ENCODE measurements at places on chromosomes 13 and 19. TPM values are rescaled to one million over a fixed set of nuclear protein-coding genes. Genes with fewer than 3 reads are reported as not detected.

NLRP5 gene
- total RNA-seq: not detected

DNA sequence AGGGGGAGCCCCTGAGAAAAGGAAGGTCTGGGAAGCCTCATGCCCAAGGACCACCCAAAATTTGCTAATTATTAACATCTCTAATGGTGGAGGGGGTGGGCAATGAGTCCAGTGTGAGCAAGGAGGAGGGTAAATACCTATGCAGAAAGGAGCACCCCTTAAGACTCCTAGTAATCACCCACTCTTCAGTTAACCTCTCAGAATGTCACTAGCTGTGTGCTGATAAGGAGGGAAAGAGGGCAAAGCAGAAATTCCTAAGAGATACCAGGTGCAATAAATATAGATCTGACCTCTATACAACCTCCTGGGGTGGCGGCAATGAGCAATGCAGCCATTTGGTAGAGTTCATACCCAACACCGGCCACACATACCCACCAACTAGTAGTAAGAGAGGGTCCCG is 12.7 kb upstream of the DPY19L3 start:
- DNase-seq: no peak

- DNase-seq: no peak
These were observed 19.1 kb downstream of the KLF12 start for GRCh38 chr13:74115133-74115532.

GRCh38 chr19:13611596-13611995 is 105.3 kb upstream of the CACNA1A start:
- DNase-seq: no peak

RNF17 gene
- not detected for total RNA-seq

DNA sequence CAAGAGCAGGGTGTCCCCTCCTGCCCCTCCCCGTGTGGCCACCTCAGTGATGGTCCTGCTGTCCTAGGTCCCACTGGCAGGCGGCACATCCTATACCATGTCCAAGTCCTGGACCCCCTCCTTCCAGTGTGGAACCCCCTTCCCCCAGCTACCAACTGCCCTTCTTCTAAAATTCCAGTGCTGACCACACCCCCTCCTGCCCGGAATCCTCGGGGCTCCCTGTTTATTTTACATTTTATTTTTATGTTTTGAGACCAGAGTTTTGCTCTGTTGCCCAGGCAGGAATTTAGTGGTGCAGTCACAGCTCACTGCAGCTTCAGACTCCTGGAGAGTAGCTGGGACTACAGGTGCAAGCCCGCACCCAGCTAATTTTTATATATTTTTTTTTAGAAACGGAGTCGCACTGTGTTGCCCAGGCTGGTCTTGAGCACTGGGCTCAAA is 945 bp upstream of the CPAMD8 start:
- DNase-seq: no peak

- no peak for DNase-seq
These were observed 253.7 kb downstream of the KCTD12 start for GRCh38 chr13:76632401-76633044.

DNA sequence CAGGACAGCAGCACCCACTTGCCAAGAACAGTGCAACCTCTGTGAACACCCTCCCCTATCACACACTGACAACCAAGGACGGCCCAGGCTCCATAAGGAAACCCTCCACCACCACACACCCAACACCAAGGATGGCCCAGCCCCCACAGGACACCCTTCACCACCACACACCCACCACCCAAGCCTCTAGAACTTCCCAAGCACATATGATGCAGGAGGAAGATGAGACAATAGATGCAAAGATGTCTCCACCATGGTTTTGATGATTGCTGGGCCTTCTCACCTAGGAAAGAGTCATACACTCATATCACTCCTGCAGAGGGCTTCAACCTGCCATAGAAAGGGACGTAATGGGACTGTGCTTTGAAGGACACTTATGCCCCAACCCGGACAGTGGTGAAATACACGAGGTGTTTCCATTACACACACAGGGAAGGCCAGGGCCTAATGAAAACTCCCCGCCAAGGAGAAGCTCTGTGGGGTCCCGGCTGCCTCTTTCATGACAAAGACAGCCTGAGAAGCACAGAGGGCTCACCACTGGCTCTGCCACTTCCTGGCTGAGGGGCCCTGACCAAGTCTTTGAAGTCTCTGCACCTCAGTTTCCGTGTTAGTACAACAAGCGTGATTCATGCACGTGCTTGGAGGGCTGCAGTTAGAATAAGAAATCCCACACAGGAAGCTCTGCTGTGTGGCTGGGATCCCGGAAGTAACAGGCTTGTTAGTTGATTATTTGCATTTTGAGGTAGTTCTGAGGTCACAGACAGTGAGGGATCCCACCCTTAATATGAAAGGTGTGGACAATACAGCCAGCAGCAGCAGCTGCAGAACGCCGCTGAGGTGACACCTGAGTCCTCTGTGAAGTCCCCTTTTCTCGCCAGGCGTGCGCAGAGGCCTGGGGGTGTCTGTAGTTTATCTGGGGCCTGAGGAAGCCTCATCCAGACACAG is 61.9 kb upstream of the ATP12A start:
- DNase-seq: no peak

AMER2 gene
- not detected for total RNA-seq

DNA sequence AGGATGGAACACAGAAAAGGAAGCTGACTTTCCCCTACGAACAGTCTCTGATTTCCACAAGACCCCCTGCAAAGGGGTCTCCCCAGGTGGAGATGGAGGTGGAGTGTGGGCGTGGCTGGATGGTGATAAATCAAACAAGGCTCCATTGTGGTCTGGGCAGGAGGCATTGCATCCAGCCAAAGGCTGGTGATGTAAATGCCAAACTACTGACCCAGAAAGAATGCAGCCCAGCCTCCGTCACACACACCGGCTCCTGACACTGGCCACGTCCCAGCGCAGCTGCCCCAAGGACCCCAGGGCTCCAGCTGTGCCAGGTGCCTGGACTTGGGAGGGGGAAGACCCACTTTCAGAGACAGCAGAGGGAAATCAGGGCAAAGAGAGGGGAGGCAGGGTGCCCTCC is 6.3 kb downstream of the SLC7A1 start:
- peak; percentile 72 for DNase-seq

DNA sequence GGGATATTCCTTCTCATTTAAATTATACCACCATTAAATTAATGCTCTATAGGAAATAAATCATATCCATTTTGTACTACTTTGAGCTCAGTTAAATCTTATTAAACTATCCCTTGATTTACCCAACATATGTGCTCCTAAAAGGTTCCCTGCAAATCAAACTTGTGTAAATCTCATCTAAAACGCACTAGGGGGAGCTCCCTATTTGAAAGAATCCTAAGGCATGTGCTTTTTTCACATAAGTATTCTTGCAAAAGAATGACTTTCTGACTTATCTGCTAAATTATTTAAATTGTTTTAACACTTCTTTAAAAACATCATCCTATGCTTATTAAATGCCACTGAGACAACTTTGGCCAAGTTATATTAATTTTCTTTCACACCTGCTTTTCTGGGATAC is 7.9 kb downstream of the INTS6 start:
- DNase-seq: no peak

DNA sequence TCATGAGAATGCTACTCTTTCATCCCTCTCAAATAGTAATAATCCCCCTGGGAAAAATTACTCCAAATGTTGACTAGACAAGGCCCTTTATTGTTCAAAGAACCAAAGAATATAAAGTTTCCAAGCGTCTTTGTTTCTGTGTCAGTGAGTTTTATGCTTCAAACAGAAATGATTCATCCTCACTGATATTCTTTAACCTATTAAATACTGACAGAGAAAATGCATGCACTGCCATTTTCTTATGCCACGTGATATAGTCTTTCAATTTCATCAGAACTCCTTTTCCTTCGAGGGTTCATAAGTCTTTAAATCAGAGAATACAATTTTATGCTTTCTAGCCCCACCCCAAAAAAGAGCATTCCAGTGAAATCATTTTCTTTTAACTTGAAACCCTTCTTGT is 211.6 kb downstream of the SHISA2 start:
- no peak for DNase-seq

DNA sequence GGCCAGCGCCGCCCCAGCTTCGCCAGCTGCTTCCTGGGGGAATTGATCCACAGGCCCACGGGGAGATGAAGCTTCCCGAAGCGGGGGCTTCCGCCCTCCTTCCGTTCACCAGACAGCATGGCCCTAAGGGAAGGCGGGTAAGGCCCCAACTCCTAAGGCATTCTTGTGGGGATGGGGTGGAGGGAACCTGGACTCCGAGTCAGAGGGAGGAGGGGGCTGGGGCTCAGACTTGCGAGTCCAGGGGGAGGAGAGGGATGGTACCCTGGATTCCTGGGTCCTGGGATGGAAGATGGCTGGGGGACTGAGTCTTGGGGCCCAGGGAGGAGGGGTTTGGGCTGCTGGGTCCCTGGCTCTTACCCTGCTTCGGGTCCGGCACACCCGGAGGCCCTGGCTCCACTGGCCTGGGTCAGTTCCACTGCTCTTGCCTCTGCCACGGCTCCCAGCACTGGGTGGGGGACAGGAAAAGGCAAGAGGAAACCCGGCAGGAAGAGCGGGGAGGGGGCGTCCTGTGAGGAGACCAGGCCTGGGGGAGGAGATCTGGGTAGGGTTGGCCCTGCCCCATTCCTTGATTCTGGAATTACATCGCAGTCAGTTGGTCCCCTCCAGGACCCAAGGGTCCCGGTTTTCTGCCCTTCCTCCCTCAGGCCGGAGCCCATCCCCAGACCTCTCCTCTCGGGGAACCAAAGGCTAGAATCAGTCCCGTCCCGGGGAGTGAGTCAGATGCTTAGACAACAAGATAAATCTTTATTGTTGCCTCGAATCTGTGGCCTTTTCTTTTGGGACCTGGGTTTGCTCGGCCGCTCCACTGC is at the start of gene RASIP1:
Gene RASIP1, minus strand, starts transcription at position 447 of the 809 bp plus-strand sequence. Its CDS starts 328 bp downstream, at position 119.
- no peak for DNase-seq

TGDS gene
- total RNA-seq: 11.4 TPM

EFNA2 gene
- not detected for total RNA-seq

DNA sequence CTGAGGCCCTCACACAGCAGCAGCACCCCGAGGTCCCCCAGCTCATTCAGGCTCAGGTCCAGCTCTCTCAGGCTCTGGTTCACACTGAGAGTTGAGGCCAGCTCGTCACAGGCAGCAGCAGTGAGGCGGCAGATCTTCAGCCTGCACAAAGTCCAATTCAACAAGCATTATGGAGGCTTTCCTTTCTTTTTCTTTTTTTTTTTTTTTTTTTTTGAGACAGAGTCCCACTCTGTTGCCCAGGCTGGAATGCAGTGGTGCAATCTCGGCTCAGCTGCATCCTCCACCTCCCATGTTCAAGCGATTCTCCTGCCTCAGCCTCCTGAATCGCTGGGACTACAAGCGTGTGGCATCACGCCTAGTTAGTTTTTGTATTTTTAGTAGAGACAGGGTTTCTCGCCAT is 22.9 kb downstream of the NLRP12 start:
- no peak for DNase-seq

DNA sequence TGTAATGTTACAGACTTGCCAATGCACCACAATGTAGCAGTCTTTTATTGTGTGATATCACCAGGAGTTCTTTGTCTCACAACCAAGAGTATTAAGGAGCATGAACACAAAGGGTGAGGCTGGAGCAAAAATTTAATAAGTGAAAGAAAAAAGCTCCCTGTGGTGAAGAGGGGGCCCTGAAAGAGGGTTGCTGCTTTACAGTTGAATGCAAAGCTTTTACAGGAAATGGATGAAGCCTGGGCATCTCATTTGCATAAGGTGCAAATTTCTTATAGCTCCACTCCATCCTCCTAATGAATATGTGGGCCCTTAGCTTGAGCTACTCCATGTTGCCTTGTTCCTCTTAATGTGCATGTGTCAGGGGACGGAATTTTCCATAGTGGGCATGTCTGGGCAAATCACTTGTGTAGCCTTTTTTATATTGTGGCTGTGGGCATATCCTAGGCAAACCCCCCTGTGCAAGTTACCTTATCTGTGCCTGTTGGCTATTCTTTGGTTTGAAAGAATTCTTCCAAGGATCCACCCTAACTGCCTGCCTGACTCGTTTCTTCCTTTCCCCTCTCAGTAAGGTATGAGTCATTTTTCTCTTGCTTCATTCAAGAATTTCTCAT is 45.3 kb upstream of the TRPC4 start:
- no peak for DNase-seq

SIGLEC12 gene
- not detected for total RNA-seq

GRCh38 chr19:46713781-46714443 is 3.0 kb downstream of the PRKD2 start:
- DNase-seq: peak; percentile 77

DNA sequence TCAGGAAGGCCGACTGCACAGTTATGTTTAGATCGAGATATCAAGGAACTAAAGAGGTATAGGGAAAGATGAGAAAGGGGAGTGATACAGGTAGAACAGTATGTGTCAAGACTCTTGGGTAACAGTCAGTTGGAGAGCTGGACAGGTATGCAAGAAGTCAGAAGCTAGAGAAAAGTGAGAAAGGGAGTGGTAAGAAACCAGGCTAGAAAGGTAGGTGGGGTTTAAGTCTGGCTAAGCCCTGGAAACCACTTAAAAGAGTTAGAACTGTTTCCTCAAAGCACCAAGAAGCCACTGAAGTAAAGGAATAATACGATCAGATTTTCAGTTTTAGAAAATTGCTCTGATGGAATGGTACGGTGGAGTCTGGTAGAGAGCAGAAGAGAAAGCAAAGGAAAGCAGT is 196.4 kb downstream of the VWA8 start:
- DNase-seq: no peak

GRCh38 chr19:47467914-47468313 is 3.8 kb downstream of the SLC8A2 start:
- no peak for DNase-seq

DNA sequence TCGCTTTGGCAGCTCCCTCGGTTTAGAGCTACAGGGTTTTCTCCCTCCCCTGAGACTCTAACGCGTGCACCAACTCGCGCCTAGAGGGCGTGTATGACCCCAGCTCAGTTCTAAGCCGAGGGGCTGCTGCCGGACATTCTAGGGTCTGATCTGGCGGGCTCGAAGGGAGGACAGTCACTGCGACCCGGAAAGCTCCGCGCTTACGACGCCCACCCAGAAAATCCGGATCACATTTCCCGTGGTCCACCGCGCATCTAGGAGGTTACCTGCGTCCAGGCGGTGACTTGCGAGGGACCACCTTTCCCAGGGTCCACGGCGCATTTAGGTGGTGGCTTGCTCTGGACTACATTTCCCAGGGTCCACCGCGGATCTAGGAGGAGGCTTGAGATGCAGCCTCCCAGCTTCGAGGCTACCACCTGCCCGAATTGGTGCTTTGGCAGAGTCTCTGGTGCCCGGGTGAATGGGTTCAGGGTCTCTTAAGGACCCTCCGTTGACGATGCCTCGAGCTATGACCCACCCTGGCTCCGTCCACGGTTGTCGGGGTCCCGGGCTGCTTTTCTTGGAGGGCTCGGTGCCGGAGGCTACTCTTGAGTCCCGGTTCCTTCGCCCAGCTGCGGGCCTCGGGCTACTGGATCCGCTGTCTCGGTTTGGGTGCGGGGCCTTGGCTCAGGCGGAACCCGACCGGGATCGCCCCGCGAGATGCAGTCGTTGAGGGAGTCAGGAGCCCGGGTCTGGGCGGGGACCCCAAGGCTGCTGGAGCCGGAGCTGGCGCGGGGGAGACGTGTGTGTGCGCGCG is 30.5 kb downstream of the ZNF146 start:
- no peak for DNase-seq

ELAVL3 gene
- not detected for total RNA-seq

- no peak for DNase-seq
These were observed 98.7 kb downstream of the CCNA1 start for GRCh38 chr13:36530861-36531590.

FFAR1 gene
- 1.7 TPM for total RNA-seq
